ENCODE measurements at places on chromosomes 2 and 18. TPM values are rescaled to one million over a fixed set of nuclear protein-coding genes. Genes with fewer than 3 reads are reported as not detected.

DNA sequence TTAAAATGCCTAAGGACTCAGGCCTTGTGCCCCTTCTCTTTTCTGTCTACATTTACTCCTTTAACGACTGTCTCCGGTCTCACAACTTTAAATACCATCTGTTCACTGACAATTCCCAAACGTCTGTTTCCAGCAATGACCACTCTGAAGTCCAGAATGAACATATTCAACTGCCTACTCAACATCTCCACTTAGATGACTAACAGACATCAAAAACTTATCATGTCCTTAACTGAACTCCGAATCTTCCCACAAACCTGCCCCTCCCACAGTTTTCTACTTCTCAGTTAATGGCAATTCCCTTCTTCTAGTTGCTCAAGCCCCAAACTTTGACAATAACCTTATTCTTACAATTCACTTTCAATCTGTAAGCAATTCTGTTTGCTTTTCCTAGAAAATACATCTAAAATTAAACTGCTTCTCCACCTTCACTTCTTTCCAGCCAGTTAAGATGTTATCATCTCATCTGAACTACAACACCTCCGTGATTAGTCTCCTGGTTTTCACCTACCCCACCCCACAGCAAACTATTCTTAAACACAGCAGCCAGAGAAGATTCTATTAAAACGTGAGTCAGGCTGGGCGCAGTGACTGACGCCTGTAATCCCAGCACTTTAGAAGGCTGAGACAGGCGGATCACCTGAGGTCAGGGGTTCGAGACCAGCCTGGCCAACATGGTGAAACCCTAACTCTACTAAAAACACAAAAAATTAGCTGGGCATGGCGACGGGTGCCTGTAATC, 2.8 kb downstream of the C1D start:
- no peak for DNase-seq

ANTXR1 gene
- 57.0 TPM for total RNA-seq

DNA sequence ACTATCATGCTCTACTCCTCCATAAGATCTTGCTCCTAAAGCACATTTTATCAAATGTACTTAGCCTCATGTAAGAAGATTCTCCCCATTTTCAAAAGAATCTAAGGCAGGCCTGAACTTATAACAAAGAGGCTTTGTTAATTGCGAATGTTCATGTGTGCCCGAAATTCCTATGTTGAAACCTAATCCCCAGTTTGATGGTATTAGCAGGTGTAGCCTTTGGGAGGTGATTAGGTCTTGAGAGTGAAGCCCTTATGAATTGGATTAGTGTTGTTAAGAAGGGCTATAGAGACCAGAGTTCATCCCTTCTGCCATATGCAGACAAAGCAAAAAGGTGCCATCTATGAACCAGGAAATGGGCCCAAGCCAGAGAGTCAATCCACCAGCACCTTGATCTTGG, 234.5 kb downstream of the PAX3 start:
- no peak for DNase-seq

FLACC1 gene
- not detected for total RNA-seq
